ENCODE measurements at places on chromosomes 6 and 20.

DNA sequence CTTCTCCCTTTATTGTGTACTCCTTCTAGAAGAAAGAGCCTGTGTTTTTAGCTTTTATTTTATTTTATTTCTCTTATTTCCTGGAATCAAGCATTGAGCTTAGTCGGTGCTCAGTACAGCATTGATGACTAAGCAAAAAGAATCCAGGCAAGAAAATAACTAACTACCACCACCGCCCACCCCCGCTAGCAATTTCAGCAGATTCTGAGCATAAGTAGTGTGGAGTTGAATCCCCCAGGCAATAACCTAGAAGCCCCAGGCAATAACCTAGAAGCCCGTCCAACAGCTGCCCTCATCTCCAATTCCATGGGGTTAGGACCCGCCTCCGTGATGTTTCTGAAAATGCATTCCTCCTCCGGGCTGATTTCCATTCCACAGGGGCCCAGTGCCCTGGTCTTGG is 258.0 kb upstream of the TAB2 start:
- DNase-seq, result no peak

DNA sequence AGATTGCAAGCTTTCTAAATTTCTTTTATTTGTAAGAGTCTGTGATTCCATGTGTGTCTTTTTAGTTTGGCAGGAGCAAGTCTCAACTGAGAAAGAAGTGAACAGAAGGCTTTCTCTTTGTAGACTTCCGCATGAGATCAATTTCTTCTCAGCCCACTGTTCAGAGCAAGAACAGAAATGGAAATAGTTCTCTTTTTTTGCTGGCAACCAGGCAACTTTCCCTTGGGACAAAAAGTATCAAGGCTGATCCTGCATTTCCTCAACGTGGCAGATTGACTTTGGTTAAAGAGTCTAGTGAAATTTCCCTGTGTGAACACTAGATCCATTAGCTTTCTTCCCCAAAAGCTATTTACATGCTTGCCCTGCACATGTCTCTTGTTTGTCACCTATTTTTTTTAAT is 46.8 kb upstream of the JAG1 start:
- DNase-seq, result no peak

GRCh38 chr20:31674895-31675827 is 37.4 kb downstream of the COX4I2 start:
- DNase-seq, result peak; percentile 32

- no peak for DNase-seq
Measured at GRCh38 chr6:56259234-56260077, 12.1 kb upstream of the COL21A1 start.

- no peak for DNase-seq
Measured at GRCh38 chr20:51500311-51500710, 42.2 kb downstream of the NFATC2 start.

DNA sequence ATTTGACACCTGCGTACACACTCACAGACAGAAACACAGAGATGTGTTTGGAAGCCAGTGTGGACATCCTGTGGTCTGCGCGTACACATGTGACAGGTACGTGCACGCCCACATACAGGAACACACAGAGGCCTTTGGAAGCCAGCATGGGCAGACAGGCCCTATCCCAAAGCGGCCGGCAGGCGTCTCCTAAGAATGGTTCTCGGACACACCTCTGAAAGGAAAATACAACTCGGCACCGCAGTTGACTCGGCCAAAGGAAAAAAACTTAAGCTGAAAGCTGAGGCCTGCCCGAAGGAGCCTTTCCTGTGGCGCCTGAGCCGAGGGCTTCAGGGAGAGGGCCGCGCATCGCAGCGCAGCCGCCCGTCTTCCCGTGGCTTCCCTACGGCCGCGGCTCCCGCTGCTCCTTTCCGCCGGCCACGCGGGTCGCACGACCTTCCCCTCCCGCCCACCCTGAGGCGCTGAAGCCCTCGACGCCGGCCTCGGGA is 1.4 kb upstream of the CEP43 start:
- DNase-seq, result peak; percentile 45

DNA sequence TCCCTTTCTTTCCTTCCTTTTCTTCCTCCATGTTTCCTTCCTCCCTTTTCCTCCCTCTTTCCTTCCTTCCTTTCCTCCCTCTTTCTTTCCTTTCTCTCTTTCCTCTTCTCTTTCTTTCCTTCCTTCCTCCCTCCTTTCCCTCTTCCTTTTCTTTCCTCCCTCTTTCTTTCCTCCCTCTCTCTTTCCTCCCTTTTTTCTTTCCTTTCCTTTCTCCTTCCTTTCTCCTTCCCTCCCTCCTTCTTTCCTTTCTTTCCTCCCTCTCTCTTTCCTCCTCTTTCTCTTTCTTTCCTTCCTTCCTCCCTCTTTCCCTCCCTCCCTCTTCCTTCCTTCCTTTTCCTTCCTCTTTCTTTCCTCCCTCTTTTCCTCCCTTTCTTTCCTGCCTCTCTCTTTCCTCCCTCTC is 86.3 kb upstream of the FERMT1 start:
- no peak for DNase-seq

GRCh38 chr6:156166093-156166492 is 611.1 kb upstream of the ARID1B start:
- DNase-seq, result no peak

DNA sequence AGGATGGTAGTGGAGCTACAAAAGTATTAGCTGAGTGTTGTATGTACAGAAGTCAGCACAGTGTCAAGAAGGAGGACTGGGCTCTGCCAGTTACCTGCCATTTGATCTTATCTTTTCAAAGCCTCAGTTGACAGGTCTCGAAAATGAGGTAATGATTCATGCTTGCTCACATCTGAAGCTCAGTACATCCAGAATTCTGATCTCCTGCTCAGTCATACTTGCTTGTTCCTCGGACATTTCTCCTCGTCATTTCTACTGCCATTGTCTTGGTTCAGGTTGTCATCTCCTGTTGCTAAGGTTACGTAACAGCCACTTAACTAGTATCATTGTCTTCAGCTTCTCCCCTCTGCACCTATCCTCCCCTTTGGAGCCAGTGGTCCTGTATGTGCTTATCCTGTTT is 89.5 kb downstream of the SLX4IP start:
- no peak for DNase-seq

DNA sequence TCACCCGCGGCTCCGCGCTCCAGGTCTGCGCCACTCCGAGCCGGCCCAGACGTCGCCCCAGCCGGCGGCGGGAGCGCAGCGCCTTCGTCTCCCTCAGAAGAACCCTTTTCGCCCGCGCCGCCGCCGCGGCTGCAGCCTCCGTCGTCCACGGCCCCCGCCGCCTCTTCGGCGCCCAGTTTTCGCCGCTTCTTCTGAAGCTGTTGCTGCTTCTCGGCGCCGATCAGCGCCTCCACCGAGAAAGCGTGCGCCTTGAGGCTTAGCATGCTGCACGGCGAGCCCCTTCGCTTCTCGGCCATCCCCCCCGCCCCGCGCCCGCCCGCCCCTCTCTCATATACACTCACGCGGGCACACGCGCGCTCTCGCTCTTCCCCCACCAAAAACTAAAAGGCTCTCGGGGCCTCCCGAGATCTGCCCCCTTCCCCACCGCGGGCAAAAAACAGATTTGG is 489 bp downstream of the TBX18 start:
- DNase-seq, result no peak

GRCh38 chr20:25444556-25444955 is 37.1 kb downstream of the GINS1 start:
- no peak for DNase-seq

GRCh38 chr6:105488516-105489215 is 85.8 kb upstream of the PREP start:
- DNase-seq, result no peak

DNA sequence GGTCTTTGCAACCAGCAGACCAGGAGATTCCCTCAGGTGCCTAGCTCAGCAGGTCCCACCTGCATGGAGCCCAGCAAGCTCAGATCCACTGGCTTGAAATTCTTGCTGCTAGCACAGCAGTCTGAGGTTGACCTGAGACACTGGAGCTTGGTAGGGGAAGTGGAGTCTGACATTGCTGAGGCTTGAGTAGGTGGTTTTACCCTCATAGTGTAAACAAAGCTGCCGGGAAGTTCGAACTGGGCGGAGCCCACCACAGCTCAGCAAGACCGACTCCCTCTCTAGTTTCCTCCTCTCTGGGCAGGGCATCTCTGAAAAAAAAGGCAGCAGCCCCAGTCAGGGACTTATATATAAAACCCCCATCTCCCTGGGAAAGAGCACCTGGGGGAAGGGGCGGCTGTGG is 34.3 kb downstream of the PRSS35 start:
- DNase-seq, result no peak

- DNase-seq, result no peak
Measured at GRCh38 chr20:1363522-1363921, 29.3 kb downstream of the FKBP1A start.

Measured in stimulated activated CD8-positive, alpha-beta memory T cell treated with anti-CD3 and anti-CD28 coated beads, Interleukin-2, amount 100 ng/mL, for 48 hours (primary cell).